Endothelial cell (in vitro differentiated cells): ENCODE measurements at places on chromosomes 4 and X. TPM values are rescaled to one million over a fixed set of nuclear protein-coding genes. Genes with fewer than 3 reads are reported as not detected.

MGAT4D gene
- 0.13 TPM for total RNA-seq

CRMP1 gene
- 71.2 TPM for total RNA-seq

DNA sequence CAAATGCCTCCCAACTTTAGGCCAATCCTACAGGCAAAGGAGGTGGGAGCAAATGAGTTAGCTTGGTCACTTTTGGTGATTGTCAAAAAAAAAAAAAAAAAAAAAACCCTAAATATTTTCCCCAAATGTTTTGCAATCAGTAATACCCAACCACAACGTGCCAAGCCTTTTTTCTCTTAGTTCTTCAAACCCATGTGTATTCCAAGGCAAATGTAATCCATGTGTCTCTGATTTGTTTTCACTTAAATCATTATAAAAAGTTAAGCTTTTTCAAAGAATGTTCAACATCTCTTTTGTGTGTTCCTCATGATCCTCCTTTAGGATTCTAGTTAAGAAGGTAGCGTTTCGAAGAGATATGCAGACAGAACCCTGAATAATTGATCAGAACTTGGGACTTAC is 328.4 kb downstream of the PAPSS1 start:
- H3K4me3 ChIP-seq, result no peak overlapping the region
- no peaks in the 10 kb centered on the region for H3K27me3 ChIP-seq
- H3K4me1 ChIP-seq, result no peaks in the 10 kb centered on the region

DNA sequence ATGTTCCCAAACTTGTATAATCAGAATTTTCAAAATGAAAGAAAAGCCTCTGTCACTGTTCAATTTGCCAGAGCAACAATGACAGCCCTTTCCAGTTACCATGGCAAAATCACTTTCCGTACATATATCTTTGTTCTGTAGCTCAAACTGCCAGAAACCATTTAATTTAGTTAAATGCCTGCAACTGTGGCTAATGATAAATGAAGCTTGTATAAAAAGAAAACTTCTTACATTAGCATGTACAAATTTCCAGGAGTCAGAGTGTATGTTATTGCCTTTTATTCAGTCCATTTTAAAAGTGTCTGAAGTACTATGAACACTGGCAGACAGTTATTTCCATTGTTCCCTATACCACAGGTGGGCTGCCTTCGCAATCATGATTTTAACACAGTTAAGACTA is 30.3 kb downstream of the ARAP2 start:
- no peak for DNase-seq
- H3K4me3 ChIP-seq, result no peak overlapping the region
- H3K27me3 ChIP-seq, result no peaks in the 10 kb centered on the region
- H3K27ac ChIP-seq, result no peak overlapping the region

DNA sequence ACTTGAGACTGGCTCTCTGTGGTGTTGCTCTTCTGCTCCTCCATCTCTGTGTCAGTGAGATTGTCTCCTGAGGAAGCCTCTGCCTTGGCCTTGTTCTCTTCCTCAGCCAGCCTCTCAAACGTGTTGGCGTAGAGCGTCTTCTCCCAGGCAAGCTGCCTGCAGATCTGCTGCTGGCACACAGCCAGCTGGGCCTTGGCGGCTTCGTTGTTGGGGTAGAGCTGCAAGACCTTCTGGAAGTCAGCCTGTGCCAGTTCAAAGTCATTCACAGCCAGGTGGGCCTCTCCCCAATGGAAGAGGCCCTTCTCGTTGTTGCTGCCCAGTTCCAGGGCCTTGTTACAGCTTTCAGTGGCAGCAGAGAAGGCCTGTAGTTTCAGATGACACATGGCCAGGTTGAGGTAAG is 159.1 kb downstream of the NDST3 start:
- no peaks in the 10 kb centered on the region for H3K27me3 ChIP-seq
- no peaks in the 10 kb centered on the region for H3K4me1 ChIP-seq
- no peak overlapping the region for H3K4me3 ChIP-seq

- no peaks in the 10 kb centered on the region for H3K4me1 ChIP-seq
- no peak for DNase-seq
- peaks cover under 1% of the 10 kb centered on the region for H3K27me3 ChIP-seq
Observed at GRCh38 chrX:2819345-2820135, 9.2 kb upstream of the GYG2 start.

DNA sequence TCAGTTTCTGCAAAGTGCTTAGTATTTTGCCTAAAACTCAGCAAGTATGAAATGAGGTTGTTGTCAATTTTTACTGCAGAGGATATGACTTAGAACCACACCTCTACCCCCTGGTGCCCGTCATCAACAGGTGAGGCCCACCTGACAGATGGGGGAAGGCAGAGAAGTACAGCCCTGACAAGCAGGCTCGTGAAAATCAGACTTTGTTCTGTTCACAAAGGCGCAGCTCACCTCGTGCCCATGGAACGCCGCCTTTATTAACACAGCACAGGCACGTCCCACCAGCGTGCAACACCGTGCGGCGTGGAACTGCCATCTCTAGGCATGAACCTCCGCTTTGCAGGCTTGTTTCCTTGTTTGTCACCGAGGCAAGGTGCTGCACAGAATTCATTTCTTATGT is 13.3 kb downstream of the CYP4V2 start:
- no peak for DNase-seq
- H3K4me1 ChIP-seq, result no peaks in the 10 kb centered on the region
- peaks cover 6% of the 10 kb centered on the region for H3K36me3 ChIP-seq

DNA sequence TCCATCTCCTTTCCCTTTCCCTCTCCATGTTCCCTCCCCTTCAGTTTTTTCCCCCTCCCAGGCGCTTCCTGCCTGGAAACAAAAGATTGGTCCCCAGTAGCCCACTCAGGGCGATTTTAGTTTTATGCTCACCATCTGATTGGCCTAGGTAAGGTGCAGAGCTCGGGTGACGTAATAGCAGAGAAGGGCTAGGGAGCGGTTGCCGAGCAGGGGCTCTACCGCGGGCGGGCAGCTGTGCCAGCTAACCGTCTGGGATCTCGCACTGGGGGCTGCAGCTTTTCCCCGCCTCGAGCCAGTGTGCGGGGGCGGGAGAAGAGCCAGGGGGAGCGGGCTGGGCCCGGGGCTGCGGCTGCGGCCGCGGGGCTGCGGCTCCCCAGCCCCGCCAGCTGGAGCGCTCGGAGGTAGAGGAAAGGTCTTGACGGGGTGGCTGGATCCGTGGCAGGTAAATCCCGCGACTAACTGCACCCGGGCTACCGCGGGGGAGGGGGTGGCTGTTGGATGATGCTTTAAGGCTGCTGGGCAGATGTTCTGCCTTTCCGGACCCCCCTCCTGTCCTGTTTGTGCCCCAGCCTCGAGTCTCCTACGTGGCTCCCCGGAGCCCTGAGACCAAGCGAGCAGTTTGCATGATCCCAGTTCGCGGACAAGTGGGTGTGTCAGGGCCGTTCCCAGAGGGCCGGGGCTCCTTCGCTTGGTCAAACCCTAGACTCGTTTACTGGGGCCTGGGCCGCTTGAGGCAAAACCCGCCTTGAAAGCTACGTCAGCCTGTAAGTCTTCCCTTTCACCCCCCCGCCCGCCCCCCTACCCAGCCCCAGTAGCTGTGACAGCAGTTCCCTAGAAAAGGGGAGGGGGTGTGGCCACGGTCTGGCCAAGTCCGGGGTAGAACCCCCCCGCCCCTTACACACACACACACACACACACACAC is at the start of gene PAK3:
PAK3 (plus strand) TSS at position 218 of the 922 bp plus-strand sequence. CDS start 26,913 bp downstream, outside the sequence.
- H3K4me3 ChIP-seq, result peak within 1 kb of the TSS; percentile 94
- DNase-seq, result peak; percentile 28
- no peak within 1 kb of the TSS for H3K27ac ChIP-seq
- H3K27me3 ChIP-seq, result peaks cover 7% of the 10 kb centered on the region
